RWPE2 (cell line): ENCODE measurements at places on chromosomes 3 and 15.

DNA sequence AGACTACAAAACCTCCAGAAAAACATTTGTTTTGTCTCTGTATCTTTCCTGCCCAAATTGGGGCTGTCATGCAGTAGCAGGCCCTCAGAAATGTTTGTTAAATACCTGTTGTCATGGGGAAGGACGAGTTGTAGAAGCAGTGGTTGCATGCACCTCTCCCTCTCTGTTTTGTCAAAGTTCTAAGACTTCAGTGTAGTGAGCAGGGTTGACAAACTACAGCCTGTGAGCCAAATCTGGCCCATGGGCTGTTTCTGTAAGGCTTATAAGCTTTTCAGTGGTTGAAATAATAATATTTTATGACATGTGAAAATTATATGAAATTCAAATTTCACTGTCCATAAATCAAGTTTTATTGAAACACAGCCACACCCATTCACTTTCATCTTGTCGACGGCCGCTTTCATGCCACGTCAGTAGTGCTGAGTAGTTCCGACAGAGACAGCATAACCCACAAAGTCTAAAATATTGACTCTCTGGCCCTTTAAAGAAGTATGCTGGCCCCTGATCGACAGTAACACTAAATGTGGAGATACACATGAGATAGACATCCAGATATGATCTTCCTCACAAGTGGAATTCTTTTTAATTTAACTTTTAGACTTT, 102.9 kb downstream of the PDZRN3 start:
- no peak for DNase-seq

DNA sequence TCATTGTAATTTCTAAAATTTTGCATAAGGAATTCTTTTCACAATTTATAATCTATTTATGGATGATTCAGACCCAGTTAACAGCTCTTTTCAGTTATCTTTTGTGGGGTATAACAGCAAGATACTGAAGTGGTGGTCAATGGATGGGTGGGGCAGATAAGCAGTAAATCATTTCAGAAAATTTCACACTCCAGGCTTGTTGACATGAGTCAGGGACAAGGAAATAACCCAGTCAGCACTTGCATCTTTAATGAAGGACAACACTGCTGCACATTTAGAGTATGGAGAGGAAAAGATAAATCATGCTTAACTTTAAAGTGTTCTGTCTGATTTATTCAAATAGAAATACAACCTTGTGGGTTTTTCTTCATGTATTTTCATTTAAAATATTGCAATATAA, 181.6 kb downstream of the ROBO1 start:
- no peak for DNase-seq

- DNase-seq: no peak
Measured at GRCh38 chr3:13896473-13897154, 16.7 kb upstream of the WNT7A start.

DNA sequence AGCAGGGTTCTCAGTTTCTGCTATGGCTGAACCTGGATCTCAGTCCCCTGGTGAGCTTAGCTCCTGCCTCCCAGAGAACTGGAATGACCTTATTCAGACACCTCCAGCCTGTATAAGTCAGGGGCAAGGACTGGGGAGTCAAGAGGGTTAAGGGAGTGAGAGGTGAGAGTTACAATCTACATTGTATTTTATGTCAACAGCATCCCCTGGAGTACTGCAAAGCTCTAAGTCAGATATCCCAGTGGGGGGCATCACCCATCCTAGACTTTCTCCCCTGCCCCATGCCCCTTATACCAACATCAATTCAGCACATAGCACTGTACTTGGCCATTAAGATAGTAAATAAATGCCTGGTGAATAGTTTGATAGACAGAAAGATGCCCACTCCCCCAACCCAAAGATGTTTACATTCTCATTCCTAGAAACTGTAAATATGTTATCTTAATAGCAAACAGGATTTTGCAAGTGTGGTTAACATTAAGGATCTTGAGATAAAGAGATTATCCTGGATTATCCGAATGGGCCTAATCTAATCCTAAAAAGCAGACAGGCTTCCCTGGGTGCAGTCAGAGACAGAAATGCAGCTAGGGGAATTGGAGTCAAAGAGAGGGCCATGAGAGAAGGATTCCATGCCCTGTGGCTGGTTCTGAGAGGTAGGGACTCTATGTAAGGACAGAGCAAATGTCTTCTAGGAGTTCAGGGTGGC, 132.3 kb upstream of the RASGRP1 start:
- no peak for DNase-seq

GRCh38 chr3:127762077-127762786, 60.1 kb downstream of the MGLL start:
- no peak for DNase-seq

GRCh38 chr3:14847613-14848541, 29.1 kb downstream of the FGD5 start:
- no peak for DNase-seq

- DNase-seq: no peak
Measured at GRCh38 chr3:178097576-178097975, 438.7 kb upstream of the KCNMB2 start.

DNA sequence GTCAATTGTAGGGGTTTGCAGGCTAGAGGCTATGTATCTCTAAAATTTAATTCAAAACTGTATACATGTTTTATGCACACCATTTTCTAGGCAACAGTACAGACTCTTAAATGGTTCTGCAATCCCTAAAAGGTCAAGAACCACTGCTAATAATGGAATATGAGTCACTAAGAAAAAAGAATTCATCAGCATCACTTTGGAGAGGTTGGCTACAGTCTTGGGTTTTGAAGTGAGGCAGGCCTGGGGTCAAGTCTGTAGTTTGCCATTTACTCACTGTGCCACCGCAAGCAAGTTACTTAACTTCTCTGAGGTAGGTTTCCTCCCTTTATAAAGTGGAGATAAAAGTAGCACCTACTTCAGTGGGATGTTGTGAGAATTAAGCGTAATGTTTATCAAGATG, 33.7 kb downstream of the THRB start:
- DNase-seq: no peak

DNA sequence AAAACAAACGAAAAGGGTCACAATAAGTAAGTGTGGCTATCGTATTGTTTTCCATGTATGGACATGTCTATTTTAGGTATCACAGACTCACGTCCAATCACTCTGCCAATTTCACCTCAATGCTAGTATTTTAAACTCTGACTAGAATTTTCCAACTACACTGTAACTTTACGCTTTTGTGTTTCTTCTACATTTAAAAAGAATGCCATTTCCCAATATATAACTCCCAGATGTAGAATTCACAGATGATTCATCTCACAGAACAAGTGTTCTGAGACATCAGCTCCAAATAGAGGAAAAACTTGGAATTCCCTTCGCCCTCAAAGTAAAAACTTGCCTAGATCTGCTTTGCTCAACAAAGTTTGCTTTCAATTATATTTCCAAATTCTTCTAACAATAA, 14.2 kb downstream of the LRIG1 start:
- no peak for DNase-seq

DNA sequence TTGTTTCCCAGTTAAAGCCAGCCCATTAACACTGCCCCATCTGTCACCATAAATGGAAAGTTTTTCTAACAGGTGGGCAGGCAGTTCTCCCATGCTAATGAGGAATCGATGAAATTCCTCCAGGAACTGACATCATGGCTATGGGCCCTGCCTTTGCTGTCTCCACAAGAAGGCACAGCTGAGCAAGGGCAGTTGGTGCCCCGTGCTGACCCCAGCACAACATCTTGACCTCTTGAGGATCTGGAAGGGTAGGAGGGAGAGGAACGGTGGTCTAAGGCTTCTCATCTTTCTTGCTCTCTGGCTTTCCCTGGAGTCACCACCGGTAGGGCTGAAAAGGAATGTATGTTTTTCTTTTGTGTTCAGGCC, 46.7 kb downstream of the CHCHD6 start:
- no peak for DNase-seq

GRCh38 chr3:11059090-11059798, 66.7 kb downstream of the SLC6A1 start:
- DNase-seq: no peak
